SK-MEL-5 (cell line): ENCODE measurements at places on chromosomes 12 and 14. TPM values are rescaled to one million over a fixed set of nuclear protein-coding genes. Genes with fewer than 3 reads are reported as not detected.

GRCh38 chr12:52821826-52822660 lies 8.1 kb upstream of the KRT4 start:
- no peak for DNase-seq

GRCh38 chr12:25705261-25705660 lies 152.2 kb upstream of the LMNTD1 start:
- DNase-seq: no peak

DNA sequence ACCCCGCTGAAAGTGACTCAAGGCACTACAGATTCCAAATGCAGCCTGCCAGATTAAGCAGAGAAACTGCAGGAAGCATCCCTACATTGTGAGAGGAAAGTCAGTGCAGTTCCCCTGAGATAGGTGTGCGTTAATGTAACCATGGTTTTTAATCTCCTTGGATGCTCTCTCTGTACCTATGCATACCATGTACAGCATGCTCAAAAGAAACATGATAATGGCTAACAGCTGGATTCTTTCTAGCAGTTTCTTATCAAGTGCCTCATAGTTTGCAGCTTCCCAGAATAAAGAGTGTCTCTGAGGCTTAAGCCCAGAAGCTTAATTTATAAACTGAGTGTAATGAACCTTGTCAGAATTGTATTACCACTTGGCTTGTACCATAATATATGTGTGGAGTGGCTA lies 17.1 kb upstream of the MDM1 start:
- DNase-seq: no peak

GRCh38 chr14:62081012-62081612 lies 318.9 kb downstream of the SNAPC1 start:
- no peak for DNase-seq

TAS2R10 gene
- total RNA-seq: 0.13 and 0.98 TPM in 2 replicates
